ENCODE measurements at places on chromosomes 7 and 10.

DNA sequence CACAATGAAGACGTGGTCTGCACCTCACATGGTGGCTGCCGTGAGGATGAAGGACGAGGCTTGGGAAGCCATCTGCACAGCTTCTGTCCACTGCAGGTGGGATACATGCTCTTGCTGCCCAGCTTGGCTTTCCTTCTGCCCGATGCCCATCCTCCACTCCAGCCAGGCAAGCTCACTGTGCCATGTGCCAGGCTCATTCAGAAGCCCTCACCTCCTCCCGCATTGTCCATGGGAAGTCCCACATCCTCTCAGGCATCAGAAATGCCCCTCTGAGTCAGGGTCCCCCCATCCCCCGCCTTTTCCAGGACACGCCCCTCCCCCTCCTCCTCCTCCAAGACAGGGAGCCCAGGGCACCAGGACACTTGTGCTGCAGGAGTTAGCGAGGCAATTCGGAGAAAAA lies 4.6 kb upstream of the NOM1 start:
- DNase-seq, result no peak

- DNase-seq, result no peak
These were observed 66.7 kb downstream of the CREB3L2 start for GRCh38 chr7:137934941-137935883.

DNA sequence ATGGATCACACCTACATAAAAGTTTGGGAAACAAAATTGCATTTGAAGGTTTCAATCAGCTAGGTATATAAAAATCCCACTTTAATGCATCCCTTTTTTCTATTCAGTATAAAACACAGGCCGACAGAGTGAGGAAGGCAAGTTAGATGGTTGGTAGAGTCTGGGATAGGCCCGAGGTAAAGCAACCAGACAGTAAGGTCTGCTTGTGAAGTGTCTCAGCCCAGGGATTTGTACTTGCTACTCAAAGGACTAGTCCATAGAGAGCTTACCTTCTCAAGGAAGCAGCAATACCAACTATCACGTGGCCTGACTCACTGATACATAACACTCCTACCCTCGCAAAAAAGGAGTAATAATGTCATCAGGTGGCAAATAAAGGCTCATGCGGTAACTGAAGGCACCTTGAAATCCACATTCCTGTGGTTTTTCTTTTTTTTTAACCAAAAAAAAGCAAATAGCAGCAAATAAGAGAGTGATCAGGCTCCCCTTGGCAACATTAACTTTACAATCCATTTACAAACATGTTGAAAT lies 56.2 kb upstream of the ATP6V0A4 start:
- no peak for DNase-seq

- no peak for DNase-seq
These were observed 73.3 kb upstream of the GSDME start for GRCh38 chr7:24830440-24831050.

- DNase-seq, result no peak
These were observed 7.6 kb downstream of the LZTS2 start for GRCh38 chr10:101007099-101007711.

DNA sequence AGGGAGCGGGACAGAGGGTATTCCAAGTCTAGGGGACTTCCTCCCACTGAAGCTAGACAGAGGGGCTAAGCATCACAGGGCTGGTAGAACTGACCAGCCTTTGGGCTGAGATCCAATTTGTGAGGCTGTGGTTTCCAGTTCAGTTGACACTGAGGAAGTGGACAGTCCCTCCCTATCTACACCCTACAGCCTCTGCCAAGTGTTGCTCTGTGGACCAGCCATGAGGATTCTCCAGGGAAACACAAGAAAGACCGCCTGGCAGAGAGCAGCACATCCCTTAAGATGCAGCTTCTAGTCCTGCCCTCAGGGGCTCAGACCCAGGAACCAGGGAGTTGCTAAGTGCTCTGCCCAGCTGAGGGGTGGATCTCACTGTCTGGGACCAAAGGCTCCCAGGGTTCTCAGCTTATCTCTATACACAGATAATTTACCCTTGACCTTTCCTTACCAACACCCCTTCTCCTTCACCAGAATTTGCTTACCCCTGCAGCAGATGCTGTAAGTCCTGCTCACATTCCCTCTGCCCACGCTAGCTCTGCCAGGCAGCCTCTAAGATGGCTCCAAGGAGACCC lies 252.0 kb downstream of the SKIDA1 start:
- no peak for DNase-seq

DNA sequence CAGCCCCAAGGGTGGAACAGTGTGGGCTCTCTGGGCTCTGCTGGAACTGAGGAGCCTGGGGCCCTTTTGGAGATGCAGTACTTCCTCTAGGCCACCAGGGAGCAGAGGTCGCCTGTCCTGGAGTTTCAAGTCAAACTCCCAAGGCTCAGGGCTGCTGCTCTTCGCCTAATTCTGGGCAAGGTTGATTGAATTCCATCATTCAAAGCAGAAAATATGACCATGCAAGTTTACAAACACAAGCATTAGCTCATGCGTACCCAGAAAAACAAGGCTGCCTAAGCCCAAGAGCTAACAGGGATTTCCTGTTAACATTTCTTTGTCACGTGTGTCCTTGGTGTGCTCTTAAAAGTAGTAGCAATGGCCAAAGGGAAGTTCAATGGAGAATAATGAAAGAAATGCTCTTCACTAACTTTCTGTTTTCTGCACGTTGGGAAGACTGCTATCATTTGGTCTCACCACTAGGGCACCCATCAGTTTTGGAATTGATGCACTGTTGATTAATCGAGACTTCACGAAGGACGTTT lies 20.1 kb downstream of the LDB3 start:
- DNase-seq, result no peak

- DNase-seq, result peak; percentile 61
These were observed 652 bp downstream of the PCGF5 start for GRCh38 chr10:91220954-91221675.

DNA sequence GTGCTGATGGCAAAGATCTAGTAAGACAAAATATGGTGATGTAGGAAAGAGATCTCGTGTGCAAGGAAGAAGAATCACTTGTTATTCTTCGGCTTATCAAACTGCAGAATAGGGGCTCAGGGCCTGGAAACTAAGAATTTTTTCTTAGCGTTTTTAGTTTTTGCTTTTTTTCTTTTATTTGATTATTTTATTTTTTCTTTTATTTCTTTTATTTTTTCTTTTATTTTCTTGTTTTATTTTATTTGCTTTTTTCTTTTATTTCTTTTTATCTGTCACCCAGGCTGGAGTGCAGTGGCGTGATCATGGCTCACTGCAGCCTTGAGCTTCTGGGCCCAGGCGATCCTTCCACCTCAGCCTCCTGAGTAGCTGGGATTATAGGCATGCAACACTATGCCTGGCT lies 70.0 kb downstream of the ATRNL1 start:
- DNase-seq, result no peak

GRCh38 chr7:14195079-14195478 lies 205.6 kb upstream of the ETV1 start:
- no peak for DNase-seq

DNA sequence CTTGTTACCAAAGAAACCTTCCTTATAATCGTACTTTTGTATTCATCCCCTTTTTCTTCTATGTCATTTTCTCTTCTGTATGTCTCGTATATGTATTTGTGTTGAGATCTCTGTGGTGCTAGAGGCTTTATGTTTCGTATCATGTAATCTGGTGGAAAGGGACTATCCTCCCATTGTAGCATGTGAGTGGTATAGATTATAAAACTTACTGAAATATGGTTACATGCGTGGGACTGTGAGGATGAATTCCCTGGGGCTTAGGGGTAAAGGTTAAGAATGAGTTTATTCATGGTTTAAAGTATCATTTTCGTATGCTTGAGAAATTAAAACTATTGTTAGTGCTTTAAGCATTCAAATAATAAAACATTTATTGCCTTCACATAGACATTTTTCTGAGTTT lies 141.9 kb downstream of the ANKRD7 start:
- no peak for DNase-seq
